Osteocyte (in vitro differentiated cells): ENCODE measurements at places on chromosomes 2 and 18.

GRCh38 chr18:23321996-23322395 is 131.1 kb upstream of the RIOK3 start:
- DNase-seq: no peak
- H3K27ac ChIP-seq: no peak overlapping the region
- H3K27me3 ChIP-seq: no peaks in the 10 kb centered on the region
- H3K4me1 ChIP-seq: peaks cover 29% of the 10 kb centered on the region
- H3K4me3 ChIP-seq: no peak overlapping the region
- peaks cover 9% of the 10 kb centered on the region for H3K36me3 ChIP-seq

DNA sequence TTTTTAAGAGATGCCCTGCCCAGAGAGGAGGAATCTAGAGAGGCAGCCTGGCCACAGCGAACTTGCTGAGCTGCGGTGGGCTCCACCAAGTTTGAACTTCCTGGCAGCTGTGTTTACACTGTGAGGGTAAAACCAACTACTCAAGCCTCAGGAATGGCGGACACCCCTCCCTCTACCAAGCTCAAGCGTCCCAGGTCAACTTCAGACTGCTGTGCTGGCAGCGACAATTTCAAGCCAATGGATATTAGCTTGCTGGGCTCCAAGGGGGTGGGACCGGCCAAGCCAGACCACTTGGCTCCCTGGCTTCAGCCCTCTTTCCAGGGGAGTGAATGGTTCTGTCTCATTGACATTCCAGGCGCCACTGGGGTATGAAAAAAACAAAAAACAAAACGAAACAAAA is 289.4 kb downstream of the KCNS3 start:
- no peaks in the 10 kb centered on the region for H3K4me1 ChIP-seq
- no peak overlapping the region for H3K27ac ChIP-seq
- no peak overlapping the region for H3K4me3 ChIP-seq

GRCh38 chr2:59339837-59340207 is 1098.7 kb upstream of the FANCL start:
- H3K36me3 ChIP-seq: no peaks in the 10 kb centered on the region
- H3K27me3 ChIP-seq: no peaks in the 10 kb centered on the region
- DNase-seq: no peak

DNA sequence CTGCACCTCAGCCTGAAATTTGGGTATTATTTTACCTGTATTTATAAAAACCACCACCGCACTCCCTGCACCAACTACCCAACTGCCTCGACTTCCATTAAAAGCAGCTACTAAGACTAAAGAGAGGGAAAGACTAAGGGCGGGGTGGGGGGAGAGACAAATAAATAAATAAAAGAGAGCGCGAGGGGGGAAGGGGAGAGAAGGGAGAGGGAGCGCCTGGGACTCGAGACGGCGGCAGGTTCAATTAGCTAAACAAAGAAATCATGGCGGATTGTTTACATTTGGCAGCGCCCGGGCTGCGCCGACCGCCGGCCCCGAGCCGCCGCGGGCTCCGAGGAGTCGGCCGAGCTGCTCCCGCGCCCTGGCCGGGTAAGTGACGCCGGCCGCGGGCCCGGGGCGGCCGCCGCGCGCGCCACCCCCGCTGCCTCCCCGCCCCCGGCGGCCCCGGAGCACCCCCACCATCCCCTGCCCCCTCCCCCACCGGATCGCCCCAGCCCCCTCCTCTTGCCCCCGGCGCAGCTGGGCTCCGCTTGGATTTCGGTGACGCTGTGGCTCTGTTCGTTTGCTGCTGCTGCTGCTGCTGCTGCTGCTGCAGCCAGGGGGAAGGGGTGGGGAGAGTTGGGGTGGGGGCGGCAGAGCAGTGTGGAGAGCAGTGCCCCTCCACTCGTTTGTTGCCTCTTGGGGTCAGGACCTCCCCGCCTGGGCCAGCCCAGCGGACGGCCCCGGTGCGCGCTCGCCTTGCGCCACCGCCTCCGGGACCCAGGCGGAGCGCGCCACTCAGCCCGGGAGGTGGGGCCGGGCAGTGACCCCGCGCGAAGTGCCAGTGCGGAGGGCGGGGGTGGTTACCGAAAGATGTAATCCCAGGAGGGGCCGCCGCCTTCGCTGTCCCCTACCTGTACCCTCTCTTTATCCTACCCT is 187.2 kb upstream of the FANCL start:
- peaks cover 13% of the 10 kb centered on the region for H3K4me1 ChIP-seq
- DNase-seq: no peak
- no peak overlapping the region for H3K27ac ChIP-seq
- no peaks in the 10 kb centered on the region for H3K36me3 ChIP-seq
- peaks cover 53% of the 10 kb centered on the region for H3K27me3 ChIP-seq
- peak overlapping the region; percentile 85 for H3K4me3 ChIP-seq

GRCh38 chr2:138035608-138036217 is 71.4 kb downstream of the HNMT start:
- no peak overlapping the region for H3K27ac ChIP-seq
- H3K4me3 ChIP-seq: no peak overlapping the region
- H3K4me1 ChIP-seq: no peaks in the 10 kb centered on the region
- no peaks in the 10 kb centered on the region for H3K36me3 ChIP-seq
- no peaks in the 10 kb centered on the region for H3K27me3 ChIP-seq

DNA sequence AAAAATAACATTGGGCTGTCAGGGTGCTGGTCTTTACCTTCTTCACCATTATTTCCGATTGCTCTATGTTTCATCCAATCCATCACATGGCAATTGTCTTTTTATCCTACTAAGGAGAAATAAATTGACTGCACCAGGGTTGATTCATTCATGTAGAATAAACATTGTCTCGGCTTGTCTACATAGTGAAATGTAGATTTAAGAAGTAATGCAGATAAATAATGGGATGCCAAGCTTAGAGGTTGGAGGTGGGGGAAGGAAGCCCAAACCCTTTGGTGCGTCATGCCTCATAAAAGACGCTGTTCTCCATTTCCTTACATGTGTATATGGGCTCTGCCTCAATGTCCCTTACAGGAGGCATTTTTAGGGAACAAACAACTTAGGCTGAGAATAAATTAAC is 117.8 kb downstream of the ALK start:
- no peaks in the 10 kb centered on the region for H3K36me3 ChIP-seq
- no peak overlapping the region for H3K27ac ChIP-seq

DNA sequence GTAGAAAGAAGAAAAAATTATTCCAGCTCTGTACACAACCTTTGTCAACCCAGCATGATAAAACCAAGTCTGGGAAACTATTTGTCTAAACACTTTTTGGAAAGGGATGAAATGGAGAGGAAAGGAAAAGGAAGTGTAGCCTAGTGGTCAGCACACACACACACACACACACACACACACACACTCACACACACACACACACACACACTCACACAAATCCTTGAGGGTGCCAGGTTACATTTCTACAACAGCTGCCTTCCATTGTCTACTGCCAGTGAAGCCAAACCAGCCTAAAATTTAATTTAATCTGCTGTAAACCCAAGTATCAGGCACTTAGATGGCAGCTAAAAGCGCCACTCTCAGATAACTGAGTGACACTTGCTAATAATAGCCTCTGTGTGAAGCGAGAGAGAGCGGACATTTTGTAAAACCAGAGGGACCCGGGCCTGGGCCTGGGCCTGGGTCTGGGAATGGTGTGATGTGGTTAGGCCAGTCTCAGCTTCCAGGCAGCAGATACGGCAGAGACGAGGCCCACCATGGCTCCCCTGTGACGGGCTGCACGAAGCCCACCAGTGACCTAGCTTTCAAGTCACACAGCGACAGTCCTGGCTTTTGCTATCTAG is 32.4 kb downstream of the BCL11A start:
- H3K27ac ChIP-seq: no peak overlapping the region
- DNase-seq: peak; percentile 69
- peaks cover 19% of the 10 kb centered on the region for H3K4me1 ChIP-seq

- H3K27ac ChIP-seq: peak overlapping the region; percentile 59
- no peak for DNase-seq
- no peak overlapping the region for H3K4me3 ChIP-seq
- H3K36me3 ChIP-seq: no peaks in the 10 kb centered on the region
- no peaks in the 10 kb centered on the region for H3K27me3 ChIP-seq
Observed at GRCh38 chr2:143481733-143482132, 352.5 kb downstream of the ARHGAP15 start.

DNA sequence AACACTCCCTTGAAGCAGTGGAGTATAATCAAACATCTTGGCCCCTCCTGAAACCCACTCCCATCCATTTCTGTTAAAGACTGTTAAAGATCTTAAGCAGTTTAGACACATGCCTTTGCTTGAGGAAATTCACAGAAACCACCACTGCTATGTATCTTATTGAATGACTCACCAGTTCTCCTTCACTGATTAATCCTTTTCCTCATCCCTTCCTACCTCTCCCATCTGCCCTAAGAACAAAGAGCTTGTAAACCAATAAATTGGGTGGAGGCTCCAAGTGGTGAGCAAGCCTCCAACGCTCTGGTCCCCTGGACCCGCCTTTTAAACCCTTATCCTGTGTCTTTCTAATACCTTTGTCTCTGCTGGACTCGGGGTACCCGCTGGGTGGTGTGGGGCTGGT is 746.1 kb downstream of the LRP1B start:
- H3K27me3 ChIP-seq: no peaks in the 10 kb centered on the region
- no peak overlapping the region for H3K4me3 ChIP-seq
- no peak for DNase-seq
- H3K4me1 ChIP-seq: no peaks in the 10 kb centered on the region

DNA sequence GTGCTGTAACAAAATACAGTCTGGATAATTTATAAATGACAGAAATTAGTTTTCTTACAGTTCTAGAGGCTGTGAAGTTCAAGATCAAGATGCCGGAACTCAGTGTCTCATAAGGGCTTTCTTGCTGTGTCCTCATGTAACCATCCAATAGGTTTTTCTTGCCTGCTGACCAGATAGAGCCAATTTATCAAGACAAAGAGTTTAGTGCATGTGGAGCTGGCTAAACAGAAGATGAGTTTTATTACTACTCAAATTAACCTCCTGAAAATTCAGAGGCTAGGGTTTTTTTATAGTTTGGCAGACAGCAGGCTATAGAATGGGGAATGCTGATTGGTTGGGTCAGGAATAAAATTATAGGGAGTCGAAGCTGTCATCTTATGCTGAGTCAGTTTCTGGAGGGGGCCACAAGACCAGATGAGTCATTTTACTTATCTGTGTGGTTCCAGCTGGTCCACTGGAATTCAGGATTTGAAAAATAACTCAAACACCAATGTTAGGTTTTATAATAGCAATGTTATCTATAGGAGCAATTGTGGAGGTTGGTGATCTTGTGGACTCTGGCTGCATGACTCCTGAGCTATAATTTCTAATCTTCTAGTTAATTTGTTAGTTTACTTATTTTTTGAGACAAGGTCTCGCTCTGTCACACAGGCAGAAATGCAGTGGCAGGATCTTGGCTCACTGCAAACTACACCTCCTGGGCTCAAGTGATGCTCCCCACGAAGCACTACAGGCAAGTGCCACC is 3.2 kb upstream of the PDK1 start:
- H3K27me3 ChIP-seq: no peaks in the 10 kb centered on the region
- no peak overlapping the region for H3K4me3 ChIP-seq
- peaks cover 13% of the 10 kb centered on the region for H3K4me1 ChIP-seq
- no peaks in the 10 kb centered on the region for H3K36me3 ChIP-seq

DNA sequence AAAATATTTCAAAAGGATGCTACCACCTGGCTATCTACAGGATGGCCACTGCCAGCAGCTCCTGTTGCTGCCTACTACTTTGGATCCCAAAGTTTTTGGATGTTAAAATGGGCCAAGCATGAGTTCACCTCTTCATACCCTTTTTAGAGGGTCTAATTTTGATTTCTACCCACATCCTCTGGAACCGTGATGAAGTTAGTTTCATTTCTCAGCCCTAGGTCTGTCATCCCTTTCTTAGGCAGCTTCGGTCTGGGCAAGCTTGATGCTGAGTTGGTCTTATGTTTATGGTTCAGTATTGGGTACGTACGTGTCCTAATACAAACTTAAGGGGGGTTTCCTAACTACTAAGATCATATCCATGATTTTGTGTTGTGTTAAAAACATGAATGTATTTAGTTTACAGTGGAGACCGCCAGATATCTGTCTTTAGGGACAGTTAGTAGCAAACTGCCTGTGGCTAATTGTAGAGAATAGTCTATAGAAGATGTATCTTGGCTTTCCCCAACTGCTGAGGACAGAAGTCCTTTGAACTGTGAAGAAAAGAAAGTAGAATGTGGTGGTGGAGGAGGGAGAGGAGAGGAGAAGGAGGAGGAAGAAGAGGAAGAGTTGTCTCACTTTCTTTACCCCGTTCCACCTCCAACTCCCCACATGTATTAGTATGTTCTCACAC is 184.9 kb downstream of the UBE2E3 start:
- no peaks in the 10 kb centered on the region for H3K27me3 ChIP-seq
- no peaks in the 10 kb centered on the region for H3K4me1 ChIP-seq
- no peak for DNase-seq
- H3K4me3 ChIP-seq: no peak overlapping the region
- no peaks in the 10 kb centered on the region for H3K36me3 ChIP-seq
- H3K27ac ChIP-seq: no peak overlapping the region

GRCh38 chr2:11955884-11956291 is 209.5 kb downstream of the LPIN1 start:
- peaks cover 17% of the 10 kb centered on the region for H3K27me3 ChIP-seq
- DNase-seq: no peak
- no peaks in the 10 kb centered on the region for H3K4me1 ChIP-seq
- H3K4me3 ChIP-seq: no peak overlapping the region
- no peaks in the 10 kb centered on the region for H3K36me3 ChIP-seq
- H3K27ac ChIP-seq: no peak overlapping the region

GRCh38 chr2:110677080-110677479 is 783 bp downstream of the BUB1 start:
- peaks cover 2% of the 10 kb centered on the region for H3K36me3 ChIP-seq
- no peak for DNase-seq
- peaks cover 37% of the 10 kb centered on the region for H3K4me1 ChIP-seq
- H3K4me3 ChIP-seq: peak overlapping the region; percentile 96
- no peaks in the 10 kb centered on the region for H3K27me3 ChIP-seq

DNA sequence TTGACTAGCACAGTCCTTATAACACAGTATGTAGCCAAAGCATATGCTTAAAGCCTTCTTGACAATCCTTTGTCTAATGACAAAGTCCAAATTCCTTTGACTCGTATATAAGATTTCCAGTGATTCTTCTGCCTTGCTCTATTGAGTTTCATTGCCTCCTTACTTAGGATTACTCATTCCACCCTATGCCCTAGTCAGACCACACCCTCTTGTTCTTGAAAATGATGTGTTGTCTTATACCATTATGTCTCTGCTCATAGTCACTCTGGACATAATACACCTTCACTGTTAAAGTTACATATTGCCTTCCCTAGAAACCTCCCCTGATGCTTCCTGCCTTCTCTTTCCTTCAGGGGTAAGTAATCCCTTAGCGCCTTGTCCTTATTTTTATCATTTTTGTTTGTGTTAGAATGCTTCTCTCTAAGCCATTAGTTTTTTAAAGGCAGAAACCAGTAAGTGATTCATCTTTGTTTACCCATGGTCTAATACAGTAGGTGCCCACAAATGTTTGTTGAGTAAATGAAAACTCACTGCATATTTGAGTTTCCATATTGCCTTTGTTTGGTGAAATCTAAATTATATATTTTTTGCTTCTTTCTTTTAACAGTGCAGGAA is 19.3 kb downstream of the GPD2 start:
- H3K36me3 ChIP-seq: peaks cover 3% of the 10 kb centered on the region
- no peak for DNase-seq
- no peaks in the 10 kb centered on the region for H3K27me3 ChIP-seq
- peak overlapping the region; percentile 39 for H3K27ac ChIP-seq
